ENCODE measurements at places on chromosomes 16 and 17.

DNA sequence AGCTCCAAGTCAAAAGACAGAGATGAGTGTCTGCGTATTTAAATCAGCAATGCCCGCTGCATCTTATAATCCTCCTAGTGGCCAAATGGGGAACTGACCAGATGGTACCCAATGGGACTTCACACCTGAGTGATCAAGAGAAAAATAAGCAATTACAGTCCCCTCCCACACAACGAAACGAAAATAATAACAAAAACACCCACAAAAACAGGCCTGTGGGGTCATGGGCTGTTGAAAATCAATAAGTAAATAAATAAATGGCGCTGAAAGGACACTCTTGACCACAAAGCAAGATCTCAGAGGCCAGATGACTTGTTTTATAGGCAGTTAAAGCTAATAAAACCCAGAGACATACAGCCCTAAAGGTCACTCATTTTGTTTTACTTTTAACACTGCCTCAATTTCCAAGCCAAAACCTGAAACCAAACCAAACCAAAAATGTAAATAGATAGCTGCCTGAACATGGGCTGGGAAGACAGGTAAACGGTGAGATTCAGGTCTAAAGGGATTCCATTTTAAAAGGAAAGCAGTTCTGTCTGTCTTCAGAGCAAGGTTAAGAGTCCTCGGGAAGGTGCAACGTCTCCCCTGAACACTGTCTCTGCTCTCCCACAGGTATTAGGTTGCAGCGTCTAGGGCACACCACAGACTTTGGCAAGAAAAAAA is 1.3 kb downstream of the ZNF821 start:
- DNase-seq: no peak

- no peak for DNase-seq
Observed at GRCh38 chr17:72151565-72152386, 31.0 kb downstream of the SOX9 start.

GRCh38 chr17:3915995-3916696 is at the start of gene P2RX1:
TSS of gene P2RX1 (minus strand) at chr17:3916465. CDS start at chr17:3916225, 240 bp downstream.
- no peak for DNase-seq

DNA sequence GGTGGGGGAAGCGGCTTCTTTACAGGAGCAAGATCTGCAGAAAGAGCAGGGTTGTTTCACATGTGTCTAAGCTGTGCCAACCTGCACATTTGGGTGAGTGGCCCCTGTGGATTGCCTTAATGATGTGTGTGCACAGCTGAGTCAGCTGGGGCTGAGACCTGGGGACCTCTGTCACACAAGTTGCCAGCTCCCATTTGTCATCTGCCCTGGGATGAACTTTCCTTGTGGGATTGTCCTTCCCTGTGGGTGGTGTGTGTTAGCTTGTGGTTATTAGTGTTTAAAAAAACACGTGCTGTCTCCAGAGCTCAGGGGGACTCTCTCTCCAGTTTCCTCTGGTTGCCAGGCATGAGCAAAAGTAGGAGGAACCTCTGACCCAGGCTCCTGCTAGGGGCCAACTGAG is 400.5 kb upstream of the CCL2 start:
- no peak for DNase-seq

DNA sequence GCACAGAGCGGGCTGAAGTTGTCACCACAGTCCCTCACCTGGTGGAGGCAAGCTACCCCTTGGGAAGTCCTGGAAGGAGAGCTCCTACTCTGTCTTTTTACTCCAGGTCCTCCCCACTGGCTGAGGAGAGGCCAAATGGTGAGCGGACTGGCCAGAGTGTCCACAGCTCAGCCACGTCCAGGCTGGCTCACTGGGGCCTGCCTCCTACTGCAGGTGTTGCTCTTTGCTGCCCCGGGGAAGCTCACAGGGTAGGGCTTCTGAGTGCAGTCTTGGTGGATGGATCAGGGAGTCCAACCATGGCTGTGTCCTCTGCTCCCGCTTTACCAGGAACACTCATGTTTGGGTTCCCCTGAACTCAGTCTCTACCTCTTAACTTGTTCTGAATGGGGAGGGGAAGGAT is 2.7 kb downstream of the B9D1 start:
- no peak for DNase-seq

DNA sequence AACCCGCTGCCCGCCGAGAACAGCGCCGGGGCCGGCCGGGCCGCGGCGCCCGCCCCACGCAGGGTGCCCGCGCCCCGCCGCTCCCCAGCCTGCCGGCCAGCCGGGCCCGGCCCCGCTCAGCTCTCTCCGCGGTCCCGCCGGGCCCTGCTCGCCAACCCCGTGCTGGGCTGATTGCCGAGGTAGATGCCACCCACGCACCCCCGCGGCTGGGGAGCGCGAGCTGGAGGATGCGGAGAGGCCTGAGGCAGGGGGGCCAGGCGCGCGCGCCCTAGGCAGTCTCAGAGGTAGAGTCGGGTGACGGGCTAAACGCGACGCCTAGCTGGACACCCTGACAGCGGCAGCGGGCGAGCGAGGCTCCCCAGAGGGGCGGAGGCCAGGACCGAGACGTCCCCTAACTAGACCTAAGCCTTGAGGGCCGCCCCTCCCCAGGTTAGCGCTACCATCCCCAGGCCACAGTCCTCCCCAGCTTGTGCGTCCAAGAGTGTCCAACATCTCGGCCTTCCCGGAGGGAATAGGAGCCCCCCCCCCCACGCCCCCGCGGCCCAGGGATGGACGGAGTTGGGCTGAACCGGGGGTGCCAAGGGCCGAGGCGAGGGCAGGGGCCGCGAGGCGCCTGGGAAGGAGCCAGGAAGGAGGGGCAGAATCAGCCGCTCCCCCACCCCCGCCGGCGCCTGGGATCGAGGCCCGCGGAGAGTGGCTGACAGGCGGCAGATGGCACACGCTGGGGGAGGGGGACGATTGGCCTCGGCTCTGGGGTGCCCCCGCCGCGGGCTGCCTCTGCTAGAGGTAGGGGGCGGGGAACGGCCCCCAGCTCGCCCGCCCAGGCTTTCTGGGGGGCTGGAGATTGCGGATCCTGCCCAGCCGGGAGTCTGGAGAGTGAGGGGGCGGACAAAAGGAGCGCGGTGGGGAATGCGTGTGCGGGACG is 2.5 kb upstream of the ZNF423 start:
- peak; percentile 44 for DNase-seq

DNA sequence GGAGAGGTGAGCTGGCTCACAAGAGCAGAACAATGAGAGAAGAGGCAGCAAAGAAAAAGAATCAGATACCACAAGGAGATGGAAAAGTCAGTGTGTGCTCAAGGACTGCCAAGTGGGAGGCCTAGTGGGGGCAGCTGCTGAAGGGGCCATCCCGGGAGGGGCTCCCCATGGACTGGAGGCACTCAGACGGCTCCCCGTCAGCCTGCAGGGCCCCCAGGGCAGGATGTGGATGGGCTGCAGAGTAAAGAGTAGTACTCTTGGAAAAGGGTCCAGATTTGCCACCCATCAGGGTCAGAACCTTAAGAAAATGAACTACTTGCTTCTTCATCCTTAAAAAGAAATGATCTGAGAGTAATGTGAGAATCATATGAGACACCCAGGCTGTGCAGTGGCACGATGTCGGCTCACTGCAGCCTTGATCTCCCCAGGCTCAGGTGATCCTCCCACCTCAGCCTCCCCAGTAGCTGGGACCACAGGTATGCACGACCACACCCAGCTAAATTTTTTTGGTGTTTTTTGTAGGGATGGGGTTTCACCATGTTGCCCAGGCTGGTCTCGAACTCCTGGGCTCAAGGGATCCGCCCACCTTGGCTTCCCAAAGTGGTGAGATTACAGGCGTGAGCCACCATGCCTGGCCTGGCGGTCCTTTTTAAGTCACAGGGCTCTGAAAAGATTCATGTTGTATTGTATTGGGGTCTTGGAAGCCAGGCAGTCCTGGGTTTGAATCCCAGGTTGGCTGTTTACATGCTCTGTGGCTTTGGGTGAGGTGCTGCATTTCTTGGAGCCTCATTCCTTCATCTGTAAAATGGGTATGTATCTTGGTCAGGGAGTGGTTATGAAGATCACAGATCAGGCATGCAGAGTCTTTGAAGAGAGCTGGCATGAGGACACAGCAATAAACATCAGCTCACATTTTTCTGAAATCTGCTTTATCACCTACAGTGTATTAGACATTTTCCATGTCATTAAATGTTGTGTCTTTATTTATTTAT is 15.1 kb downstream of the ACSF2 start:
- DNase-seq: no peak

DNA sequence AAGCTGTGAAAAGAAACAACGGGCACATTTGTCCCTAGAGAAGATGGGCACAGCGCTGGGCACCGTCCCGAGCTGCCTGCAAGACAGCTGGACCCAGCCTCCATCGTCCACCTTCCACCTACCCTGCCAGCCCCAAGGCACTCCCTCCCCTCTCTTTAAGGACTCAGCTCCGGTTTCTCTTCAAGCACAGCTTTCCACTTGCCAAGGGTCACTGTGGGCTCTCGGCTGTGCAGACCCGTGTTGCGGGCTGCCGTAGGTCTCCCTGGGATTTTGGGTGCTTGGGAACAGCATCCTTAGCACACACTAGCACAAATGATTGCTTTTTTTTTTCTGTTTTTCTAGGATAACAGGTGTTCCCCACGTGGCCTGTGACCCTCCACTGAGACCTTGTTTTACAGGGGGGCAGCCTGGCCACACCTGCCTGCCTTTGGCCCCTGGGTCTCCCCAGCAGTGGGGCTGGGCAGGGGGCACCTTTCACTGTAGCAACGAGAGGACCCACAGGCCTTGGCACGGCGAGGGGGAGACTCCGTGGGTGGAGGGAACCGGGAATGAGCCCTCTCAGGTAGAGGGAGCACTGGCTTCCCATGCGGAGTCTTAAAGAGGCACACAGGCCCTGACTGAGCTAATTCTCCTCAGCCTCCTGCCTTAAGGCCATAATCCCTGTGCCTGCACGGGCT is 1.4 kb downstream of the CHMP6 start:
- DNase-seq: no peak

GRCh38 chr17:12463102-12463501 is 202.6 kb upstream of the MYOCD start:
- no peak for DNase-seq

- DNase-seq: no peak
Observed at GRCh38 chr17:33210285-33210684, 82.8 kb downstream of the ASIC2 start.

GRCh38 chr16:79132701-79133100 is 467.8 kb downstream of the MAF start:
- DNase-seq: no peak

GRCh38 chr16:82518811-82519210 is 108.0 kb upstream of the CDH13 start:
- DNase-seq: no peak

- no peak for DNase-seq
Observed at GRCh38 chr16:76524356-76524755, 247.2 kb downstream of the CNTNAP4 start.

GRCh38 chr17:41018541-41018940 is 8.5 kb downstream of the KRTAP1-5 start:
- DNase-seq: no peak

DNA sequence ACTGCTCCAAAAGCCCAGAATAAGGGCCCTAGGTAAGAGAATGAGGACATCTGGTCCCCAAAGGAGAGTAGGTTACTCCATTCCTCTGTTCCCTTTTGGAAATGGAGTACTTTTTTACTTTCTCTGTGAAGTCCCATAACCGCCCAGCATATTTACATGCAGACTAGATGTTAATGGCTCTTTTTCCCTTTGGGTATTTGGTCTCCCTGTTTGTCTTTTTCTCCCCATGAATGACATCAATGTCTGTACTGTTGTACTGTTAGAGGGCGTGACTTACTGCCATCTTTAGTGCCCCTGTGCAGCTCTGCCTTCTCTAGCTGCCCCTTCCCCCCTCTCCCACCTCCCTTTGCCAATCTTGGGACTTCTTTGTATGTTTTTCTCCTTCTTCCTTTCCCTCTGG is 19.0 kb downstream of the GPR179 start:
- no peak for DNase-seq

All from GOT3 (cell line).